ENCODE measurements at places on chromosomes 3 and 15.

DNA sequence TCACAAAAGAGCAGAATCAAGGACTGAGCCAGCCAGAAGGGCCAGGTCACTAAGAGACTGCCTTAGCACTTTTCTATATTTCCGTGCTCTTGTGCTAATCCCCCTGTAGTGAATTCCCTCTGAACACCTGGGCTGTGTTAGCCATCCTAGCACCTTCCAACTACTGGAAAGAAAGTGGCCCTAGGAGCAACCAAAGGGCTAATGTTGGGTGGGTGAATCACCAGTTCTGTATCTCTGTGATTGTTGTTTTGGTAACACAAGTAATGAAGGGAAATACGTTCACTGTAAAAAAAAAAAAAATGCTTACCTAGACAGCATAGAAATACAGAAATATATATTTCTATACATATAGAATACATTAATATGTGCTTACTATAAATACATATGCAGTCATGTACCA is 43.9 kb downstream of the PXYLP1 start:
- DNase-seq: no peak

DNA sequence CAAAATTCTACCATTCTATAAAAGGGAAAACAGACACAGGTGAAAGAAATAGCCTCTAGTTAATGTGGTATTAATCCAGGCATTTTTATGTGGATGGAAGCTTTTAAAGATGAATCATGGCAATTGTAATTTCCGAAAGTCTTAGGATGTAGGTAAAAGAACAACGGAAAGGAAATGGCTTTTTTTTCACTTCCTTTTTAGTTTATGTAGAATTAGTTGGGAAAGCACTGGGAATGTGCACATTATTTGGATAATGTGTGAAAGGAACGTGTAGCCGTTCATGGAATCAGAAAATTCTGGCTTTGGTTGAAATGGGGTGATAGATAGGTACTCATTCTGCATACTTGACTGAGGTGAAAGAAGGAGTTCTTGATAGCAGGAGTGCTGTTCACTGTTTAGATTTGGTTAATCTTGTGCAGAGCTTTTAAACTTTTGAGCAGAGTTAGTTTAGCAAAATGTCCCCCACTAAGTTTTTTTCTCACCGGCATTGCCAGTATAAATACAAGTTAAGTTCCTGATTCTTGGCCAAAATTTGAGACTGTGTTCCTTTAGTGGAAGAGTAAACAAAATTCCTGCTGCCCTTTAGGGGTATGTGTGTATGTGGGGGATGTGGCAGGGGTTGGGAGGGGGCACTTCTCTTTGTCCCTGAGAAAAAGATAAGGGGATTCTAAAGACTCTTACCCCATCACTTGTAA is 20.2 kb upstream of the UTS2B start:
- DNase-seq: no peak

GRCh38 chr3:128787256-128788253 is 61.6 kb downstream of the RAB7A start:
- DNase-seq: no peak

DNA sequence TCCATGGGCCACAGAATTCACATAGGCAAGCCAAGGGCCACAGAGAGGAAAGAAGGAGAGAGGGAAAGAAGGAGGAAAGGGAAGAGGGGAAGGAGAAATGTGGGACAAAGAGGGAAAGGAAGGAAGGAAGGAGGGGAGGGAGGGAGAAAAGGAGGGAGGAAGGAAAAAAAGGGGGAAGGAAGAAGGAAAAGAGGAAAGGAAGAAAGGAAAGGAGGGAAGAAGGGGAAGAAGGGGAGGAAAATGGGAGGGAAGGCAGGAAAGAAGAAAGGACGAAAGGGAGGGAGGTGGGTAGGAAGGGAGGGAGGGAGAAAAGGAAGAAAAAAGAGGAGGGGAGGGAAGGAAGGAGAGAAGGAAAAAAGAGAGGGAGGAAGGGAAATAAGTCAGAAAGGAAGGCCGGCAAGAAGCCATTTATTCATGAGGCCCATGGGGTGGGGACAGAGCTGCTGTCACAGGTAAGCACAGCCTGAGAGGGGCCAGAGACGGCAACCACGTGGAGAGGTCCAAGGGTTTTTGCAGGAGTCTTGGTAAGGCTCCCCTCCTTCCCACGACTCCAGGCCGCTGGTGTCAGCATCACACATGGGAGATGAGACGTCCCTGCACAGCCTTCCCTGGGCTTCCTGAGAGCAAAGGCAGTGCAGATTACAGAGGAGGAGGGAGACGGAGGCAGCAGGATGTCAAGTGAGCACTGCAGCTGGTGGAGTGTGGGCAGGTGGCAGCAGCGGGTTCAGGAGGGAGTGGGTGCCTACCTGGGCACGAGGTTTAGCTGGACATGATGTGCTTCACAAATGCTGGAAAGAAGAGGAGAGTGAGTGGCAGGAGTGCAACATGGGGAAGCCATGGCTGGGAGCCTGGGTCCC is 5.5 kb downstream of the MYL3 start:
- DNase-seq: peak; percentile 45

- no peak for DNase-seq
These were observed 13.4 kb downstream of the FHIT start for GRCh38 chr3:61237858-61238257.

DNA sequence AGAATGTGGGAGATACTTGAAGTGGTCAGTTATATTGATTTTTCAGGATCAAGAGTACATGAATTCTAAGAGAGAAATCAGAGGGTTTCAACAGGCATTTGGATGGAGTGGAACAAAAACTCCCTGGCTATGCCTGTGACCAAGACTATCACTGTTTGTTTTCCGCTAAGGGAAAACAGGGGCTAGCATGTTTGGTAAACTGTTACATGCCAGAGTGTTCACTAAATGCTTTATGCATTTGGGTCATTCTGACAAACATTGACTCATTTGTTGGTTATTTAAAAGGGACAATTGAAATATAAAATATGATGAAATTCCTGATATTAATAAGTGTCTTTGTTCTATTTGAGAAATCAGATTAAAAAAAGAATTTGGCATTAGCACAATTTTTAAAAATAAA is 603.9 kb upstream of the KCNMB2 start:
- no peak for DNase-seq

DNA sequence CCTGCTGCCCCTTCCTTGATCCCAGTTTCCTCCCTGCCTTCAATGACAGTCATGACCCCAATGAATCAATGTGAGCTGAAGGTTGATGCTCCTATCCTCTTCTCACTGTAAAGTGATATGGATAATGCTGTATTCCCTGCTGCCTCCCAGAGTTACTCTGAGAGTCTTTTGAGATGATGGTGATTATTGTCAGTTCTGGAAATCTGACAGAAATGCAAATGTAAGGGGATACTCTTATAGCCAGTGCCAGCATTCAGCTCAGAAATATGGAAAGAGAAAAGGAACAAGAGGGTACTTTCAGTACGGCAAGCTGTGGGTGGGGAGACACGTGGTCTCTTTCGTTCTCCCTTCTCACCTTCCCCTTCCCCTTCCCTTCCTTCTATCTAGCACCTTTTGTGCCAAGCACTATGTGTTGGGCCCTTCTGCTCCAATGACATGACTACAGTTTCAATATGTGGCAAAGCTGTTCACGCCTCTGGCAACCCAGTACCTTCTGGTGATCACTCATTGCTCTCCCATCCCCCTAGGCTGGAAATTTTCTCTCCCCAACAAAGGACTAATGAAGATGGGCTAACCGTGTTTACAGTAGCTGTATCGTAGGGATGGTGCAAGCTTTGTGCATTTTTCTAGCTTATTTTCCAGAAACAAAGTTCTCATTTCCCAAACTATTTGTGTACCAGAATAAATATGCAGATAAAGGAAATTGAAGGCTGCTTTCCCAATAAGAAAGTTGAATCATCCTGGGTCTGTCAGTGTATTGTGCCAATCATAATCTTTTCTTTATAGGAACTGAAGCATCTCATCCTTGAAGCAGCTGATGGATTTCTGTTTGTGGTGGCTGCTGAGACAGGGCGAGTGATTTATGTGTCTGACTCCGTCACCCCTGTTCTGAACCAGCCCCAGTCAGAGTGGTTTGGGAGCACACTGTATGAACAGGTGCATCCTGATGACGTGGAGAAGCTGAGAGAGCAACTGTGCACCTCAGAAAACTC is 70.3 kb downstream of the ARNT2 start:
- no peak for DNase-seq

DNA sequence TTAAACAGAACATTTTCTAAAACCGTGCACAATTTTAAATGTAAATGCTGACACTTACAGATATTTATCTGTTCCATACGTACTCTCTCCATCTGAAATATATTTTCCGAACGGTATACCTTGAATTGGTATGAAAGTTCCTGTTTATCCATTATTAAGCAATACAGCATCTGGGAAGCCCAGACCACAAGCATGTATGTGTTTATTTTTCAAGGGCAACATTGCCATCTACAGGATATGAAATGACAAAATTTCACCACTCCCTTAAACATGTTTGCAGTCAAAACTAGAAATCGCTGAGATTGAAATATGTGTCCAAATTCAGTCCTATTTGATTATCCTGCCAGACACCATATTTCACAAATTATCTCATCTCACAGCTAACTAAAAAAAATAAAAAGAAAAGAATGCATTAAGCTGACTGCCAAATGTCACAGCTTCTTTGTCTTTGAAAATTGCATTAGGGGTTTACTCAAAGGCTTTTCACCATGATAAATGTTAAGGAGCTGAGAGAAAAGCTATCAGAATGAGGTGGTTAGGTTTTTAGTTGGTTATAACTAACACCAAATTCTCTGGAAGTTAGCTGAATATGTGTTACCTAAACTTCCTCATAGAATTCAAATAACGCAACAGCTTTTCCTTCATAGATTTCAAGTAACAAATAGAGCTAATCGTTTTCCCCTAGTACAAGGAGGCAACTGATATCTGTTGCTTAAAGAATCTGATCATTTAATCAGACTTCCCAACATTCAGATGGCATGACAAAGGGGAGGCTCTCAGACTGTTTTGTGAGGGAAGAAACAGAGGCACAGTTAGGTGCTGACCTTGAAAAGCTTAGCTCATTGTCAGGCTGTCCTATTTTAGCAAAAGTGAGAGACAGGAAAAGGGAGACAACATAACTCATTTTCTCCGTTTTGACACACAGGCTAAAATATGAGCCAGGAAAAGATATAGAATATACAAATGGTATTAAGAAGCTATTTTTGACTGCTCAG is 533.1 kb downstream of the TBL1XR1 start:
- no peak for DNase-seq

DNA sequence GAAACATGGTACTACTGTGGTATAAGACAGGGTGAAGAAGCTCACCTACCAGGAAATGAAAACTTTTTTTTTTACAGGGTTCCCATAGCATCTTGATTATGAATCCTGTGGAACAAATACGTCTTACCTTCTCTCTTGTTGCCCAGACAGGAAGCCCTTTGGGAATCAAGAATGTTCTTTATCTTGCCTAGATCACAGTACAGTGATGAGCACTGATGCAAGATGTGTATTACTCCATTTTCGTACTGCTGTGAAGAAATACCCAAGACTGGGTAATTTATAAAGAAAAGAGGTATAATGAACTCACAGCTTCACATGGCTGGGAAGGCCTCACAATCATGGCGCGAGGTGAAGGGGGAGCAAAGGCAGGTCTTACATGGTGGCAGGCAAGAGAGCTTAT is 281.3 kb downstream of the UBE2E2 start:
- DNase-seq: no peak

DNA sequence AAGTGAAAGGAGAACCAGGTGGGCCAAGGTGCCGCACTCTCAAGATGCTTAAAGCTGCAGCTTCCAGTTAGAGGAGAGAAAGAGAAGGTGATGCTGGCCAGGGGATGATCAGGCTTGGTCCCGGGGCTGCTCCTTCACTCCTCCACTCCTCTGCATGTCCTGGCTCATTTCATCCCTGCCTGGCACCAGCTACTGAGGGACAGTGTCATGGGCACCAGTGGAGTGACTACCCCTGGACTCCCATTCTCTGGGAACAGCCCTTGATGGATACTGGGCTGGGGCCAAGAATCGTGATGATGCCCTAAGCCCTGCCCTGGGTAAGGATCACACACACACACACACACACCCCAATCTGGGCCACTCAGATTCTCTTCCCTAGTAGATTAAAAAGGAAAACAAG is 243.7 kb downstream of the UACA start:
- no peak for DNase-seq

GRCh38 chr3:82355228-82355627 is 593.8 kb upstream of the GBE1 start:
- DNase-seq: no peak

DNA sequence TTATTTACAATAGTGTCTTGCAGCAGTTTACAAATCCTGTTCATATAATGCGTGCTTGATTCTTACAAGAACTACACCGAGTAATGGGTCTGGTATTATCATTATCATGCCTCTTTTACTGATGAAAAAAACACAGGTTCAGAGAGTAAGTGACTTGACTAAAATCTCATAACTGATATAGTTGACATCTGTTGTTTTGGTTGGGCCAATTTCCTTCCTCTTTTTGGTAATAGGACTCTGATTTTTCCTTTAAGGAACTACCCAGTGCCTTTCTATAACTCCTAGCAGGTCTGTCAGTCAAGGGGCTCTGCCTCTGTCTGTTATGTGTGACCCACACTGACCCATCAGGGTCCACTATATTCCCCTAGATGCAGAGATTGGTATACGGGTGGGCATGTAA is 14.6 kb upstream of the BLOC1S6 start:
- DNase-seq: no peak

DNA sequence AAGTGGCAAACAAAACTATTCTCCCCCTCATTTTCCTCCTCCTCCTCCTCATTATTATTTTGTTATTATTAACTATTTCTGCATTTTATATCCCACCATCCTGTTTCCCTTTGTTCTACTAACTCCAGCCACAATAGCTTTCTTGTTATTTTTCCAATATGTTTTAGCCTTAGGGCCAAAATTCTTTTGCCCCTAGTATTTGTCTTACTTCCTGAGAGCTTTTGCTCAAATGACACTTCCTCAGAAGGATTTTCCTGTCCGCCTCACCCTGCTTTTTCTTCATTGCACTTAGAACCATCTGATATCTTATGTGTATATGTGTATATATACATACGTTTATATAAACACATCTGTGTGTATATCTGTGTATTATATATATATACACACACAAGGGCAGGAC is 32.7 kb upstream of the NUDT16 start:
- DNase-seq: no peak

DNA sequence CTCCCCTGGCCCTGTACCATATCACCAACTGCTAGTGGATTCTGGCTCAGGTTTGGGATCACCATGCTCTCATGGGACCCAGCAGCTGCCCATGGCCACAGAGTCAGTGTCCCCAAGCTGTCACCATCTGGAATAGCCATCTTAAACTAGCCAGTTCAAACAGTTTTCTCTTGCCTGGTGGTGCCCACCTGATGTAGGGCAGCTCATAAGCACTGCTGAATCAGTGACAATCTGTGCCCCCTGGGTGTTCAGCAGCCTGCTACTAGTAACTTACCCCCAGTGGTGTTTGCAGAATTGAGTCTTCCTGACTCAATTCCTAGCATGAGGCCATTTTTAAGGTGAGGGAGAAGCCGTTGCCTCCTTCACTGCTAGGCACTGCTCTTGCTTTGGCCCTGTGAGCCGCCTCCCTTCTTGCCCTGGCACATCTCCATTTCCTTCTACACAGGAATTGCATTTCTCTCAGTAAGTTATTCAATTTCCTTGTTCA is 7.9 kb downstream of the RPSA start:
- DNase-seq: no peak

DNA sequence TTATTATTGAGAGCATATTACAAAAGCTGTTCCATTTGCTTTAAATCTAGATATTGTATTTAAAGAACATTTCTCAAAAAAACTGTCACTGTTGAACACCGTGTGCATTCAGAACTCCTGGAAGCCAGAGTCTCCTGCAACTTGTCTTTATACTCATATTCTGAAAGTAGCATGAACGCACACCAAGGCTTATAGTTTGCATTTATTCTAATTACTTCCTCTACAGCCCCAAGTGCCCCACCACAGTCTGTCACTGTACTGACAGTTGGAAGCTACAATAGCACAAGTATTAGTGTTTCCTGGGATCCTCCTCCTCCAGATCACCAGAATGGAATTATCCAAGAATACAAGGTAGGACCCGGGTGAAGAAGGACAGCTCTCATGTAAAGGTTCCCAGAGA is 537.4 kb downstream of the ROBO2 start:
- no peak for DNase-seq

Data from naive thymus-derived CD8-positive, alpha-beta T cell (primary cell).